ENCODE measurements at places on chromosomes 7 and 10.

GRCh38 chr10:97400665-97401454, at the start of gene RRP12:
TSS of gene RRP12 (minus strand) at chr10:97401340. CDS start at chr10:97401231, 109 bp downstream.
- peak; percentile 81 for DNase-seq

GRCh38 chr7:142807855-142808460, 37.2 kb downstream of the PRSS2 start:
- peak; percentile 51 for DNase-seq

- no peak for DNase-seq
Measured at GRCh38 chr7:120303105-120303504, 30.1 kb downstream of the KCND2 start.

- DNase-seq: no peak
Measured at GRCh38 chr10:116988311-116988710, 16.7 kb downstream of the SHTN1 start.

Measured in activated T-cell treated with anti-CD3 and anti-CD28 coated beads, Interleukin-2, amount 50 U/mL, for 48 hours (primary cell).